SK-N-SH (cell line): ENCODE measurements at places on chromosomes 6 and 20.

DNA sequence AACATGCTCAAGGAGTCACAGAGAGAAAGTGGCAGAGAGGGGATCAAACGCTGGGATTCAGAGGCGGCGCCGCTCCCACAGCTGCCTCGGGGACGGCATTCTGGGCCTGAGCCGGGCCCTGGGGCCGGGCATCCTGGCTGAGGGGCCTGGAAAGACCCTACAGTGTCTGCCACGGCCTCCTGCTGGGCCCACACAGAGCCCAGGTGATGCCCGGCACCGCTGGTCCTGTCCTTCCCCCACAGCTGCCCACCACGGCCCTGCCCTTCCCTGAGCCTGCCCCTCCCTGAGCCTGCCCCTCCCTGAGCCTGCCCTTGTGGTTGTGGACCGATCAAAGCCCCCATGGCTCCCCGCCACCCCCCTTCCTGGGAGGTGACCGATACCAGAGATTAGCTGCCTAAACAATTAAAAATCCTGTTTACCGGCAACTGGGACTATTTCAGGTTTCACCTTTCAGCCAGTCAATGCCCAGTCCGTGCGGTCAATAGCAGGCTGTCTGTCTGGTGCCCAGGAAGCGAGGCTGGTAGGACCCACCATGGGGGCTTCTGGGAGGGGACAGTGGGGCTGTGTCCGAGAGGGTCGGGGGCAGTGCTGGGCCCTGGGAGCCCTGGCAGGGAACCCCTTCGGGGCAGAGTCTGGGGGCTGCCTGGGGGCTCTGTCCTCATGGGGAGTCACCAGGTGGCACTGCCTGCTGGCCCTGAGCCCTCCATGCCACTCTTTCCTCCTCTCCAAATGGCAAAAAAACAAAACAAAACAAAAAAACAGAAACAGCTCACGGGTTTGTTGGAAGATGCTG, 55.4 kb upstream of the GATA5 start:
- DNase-seq, result no peak

DNA sequence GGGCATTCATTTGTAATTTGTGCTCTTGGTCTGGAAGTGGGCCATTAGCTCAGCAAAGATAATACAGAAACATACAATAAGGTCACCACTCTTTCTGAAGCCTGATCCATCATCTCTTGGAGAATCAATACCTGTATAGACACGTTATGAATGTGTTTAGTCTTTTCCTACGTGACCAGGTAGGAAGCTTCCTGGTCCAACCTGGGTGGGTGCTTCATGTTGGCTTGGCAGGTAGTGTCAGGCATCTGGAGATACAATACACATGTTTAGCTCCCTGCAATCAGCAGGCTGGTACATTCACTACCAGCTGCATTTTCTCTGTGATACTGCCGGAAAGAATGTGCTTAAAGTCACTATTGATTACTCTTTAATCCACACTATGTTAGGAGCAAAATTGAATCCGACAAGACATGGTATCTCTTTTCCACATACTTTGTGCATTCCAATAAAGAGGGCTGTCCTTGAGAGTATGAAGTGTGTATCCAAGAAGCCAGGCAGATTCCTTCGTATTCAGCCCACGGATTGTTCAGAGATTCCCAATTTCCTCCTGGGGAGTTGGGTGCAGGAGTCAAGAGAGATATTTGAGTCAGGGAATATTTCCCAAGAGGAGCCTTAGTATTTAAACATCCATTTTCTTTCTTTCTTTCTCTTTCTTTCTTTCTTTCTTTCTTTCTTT, 49.9 kb upstream of the RANBP9 start:
- no peak for DNase-seq

GRCh38 chr6:107735906-107736635, 88.0 kb downstream of the SCML4 start:
- no peak for DNase-seq

DNA sequence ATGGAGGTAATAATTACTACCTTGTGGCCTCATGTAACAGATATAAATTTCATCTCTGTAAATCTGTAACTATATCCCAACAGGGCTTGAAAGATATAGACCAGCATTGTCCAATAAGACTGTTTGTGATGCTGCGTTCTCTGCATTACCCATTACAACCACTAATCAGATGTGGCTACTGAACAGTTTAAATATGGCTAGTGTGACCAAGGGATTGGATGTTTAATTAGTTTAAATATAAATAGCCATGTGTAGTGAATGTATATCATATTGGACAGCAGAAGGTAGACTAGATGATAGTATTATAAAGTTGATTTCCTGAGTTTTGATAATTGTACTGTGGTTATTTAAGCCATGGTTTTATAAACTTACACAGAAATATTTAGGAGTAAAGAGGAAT, 27.8 kb upstream of the JAG1 start:
- no peak for DNase-seq

- peak; percentile 61 for DNase-seq
Measured at GRCh38 chr20:35883778-35884540, 70.3 kb downstream of the SCAND1 start.

DNA sequence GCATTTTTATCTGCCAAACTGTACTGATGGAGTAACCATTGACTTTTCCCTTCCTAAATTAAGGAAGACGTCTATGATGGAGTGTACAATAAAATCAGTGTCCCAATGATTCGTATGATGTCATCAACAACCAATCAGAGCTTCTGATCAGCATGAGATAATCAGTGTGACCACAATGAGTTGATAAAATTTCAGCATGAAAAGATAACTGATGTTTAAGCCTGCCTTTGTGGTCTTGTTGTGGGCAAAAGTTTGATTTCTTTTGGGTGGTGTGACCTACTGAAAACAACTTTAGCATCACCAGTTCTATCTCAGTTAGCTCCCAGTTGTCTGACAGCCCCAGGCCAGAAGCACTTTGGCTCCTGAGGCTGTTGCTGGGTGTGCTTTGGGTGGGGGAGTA, 3.3 kb downstream of the PCIF1 start:
- no peak for DNase-seq

DNA sequence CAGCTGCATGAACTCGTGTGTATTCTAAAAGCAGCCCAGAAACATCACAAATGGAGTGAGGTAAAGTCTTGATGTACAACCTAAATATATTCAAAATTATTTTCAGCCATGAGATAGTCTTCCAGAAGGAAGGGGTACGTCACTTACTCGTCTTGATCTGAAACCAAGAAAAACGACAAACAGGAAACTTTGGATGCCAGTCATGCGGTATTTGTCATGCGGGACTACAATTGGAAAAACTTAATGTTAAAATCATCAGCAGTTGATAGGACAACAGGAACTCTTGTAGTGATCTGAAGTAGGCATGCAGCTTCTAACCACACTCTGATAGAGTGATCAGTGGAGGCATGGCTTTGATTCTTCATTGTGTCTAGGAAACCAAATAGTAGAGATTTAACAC, 29.7 kb downstream of the FAM217A start:
- DNase-seq, result no peak

GRCh38 chr6:157198425-157199279, 124.7 kb downstream of the TMEM242 start:
- DNase-seq, result peak; percentile 39

DNA sequence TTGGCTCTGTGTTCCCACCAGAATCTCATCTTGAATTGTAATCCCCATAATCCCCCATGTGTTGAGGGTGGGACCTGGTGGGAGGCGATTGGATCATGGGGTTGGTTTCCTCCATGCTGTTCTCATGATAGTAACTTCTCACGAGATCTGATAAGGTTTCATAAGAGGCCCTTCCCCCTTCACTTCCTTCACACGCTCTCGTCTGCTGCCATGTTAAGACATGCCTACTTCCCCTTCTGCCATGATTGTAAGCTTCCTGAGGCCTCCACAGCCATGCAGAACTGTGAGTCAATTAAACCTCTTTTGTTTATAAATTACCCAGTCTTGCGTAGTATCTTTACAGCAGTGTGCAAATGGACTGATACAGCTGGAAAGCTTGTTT, 90.0 kb downstream of the ELOVL5 start:
- DNase-seq, result no peak

- peak; percentile 97 for DNase-seq
Measured at GRCh38 chr6:157274471-157275226, 48.7 kb downstream of the TMEM242 start.

DNA sequence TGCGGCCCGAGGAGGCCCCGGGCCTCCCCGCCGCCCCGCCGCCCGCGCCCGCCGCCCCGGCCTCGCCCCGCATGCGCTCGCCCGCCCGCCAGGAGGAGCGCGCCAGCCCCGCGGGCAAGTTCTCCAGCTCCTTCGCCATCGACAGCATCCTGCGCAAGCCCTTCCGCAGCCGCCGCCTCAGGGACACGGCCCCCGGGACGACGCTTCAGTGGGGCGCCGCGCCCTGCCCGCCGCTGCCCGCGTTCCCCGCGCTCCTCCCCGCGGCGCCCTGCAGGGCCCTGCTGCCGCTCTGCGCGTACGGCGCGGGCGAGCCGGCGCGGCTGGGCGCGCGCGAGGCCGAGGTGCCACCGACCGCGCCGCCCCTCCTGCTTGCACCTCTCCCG, 1.5 kb downstream of the FOXQ1 start:
- no peak for DNase-seq

DNA sequence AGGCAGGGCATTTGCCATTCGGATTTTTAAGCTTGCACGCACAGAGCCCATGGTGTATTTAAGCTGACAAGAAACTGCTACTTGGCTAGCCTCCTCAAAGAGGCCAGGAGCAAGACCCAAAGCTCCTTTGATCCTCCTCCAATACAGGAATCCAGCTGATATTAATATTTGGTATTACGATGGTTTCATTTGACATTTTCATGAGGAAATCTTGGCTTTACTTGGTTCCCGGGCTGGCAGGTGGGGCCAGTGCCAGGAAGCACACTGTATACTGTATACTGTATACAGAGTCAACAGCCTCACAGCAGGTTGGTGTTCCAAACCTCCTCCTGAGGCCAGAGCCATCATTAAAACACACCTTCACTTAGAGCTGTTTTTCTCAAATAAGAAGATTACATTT, 138.2 kb upstream of the ARMC2 start:
- DNase-seq, result no peak

DNA sequence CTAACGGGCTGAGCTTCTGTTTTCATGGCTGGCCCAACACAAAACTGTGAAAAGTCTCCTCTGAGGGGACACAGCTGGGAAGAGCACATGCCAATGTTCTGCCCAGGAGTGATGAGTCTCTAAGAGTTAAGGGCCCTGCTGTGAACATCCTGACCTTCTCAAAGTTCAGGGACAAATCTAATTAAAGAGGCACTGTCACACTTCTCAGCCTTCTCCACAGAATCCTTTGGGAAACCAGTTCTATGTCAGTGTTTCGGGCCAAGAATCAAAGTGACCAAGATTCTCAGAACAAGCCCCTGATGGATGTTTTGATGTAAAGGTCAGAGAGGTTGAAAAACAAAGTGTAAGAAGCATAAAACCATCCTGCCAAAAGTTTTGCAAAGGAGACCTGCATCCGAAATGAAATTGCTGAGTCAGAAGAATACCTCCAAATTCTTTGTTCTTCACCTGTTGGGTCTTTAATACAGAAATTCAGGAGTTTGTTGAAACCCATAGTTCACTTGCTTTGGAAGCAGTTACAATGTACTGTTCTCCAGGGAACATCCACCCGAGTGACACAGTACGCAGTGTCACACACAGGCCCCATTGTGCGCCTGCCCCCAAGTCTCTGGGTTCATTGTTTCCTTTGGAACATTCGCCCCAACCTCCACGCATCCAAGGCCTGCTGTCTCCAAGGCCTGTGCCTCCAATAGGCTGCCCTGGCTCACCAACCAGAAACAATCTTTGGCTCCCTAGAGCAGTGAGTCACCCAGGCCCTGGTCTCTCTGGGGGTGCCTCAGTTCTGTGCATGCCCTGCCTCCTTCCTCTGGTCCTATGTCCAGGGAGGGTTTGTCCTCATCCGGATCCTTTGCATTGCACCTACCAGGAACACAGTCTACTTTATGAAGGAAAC, 65.5 kb upstream of the QKI start:
- no peak for DNase-seq

- no peak for DNase-seq
Measured at GRCh38 chr20:57840066-57840465, 130.3 kb upstream of the PMEPA1 start.

GRCh38 chr6:13479971-13480434, 7.4 kb downstream of the GFOD1 start:
- no peak for DNase-seq

- DNase-seq, result no peak
Measured at GRCh38 chr6:154579485-154579884, 69.0 kb upstream of the CNKSR3 start.

GRCh38 chr6:56046576-56046975, 171.2 kb upstream of the BMP5 start:
- DNase-seq, result no peak

- no peak for DNase-seq
Measured at GRCh38 chr6:84150705-84151104, 76.7 kb downstream of the CEP162 start.

DNA sequence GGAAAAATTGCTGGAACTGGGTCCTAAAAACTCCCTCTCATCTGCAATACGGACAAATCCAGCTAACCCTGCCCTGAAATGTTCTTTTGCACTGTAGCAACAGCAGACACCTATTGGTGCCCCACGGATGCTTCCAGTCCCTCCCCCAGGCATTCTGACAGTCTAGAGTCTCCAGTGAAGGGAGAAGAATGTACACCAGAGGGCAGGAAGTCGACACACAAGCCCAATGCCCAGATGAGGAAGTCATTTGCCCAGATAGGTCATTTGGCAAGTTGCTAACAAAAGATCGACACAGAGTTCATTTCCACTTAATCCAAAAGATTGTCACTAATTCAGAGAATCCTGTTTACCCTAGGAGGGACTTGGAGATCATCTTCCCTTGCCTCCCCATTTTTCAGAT, 293.0 kb upstream of the PRDM1 start:
- no peak for DNase-seq

DNA sequence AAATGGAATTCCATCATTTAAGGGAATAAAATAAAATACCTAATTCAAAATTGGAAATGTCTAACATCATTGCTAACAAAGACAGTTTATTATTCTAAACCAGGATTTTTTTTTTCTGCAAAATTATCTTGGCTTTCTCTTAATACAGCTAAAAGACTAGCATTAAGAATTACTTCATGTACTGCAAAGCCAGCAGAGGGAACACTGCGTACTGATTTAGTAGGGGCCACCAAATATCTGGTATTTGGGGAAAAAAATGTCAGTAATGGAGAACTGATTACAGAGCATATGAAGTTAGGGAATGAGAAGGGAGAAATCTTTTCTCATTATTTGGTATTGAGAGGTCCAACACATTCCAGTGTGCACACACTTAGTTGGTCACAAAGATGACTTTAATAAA, 3.2 kb upstream of the SOX4 start:
- no peak for DNase-seq

GRCh38 chr6:4895971-4896370, 107.9 kb downstream of the RPP40 start:
- no peak for DNase-seq
